ENCODE measurements at places on chromosomes 7 and 10. TPM values are rescaled to one million over a fixed set of nuclear protein-coding genes. Genes with fewer than 3 reads are reported as not detected.

TMEM213 gene
- total RNA-seq = not detected

DNA sequence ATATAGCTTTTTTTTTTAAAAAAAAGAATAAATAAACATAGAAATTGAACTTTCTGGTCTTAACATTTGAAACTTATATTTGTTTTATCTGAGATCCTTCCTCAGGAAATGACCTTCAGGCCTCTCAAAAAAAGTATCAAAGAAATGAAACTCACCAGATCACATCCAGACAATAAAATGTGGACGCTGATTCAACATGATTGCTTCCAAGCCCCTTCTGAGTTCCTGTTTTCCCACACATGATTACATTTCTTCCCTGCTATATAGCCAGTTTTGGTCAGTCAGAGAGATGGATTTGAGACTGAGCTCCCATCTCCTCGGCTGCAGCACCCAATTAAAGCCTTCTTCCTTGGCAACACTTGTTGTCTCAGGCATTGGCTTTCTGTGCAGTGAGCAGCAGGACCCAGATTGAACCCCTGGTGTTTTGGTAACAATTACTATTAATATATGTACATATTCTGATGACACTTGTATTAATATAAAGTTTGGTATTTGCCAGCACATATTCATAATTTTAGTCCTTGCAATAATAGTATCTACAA, 21.8 kb upstream of the SVIL start:
- no peak for DNase-seq

TMEM229A gene
- total RNA-seq = not detected

CDH23 gene
- total RNA-seq = 0.55 TPM

GPR141 gene
- total RNA-seq = not detected

- no peak for DNase-seq
Observed at GRCh38 chr7:12111422-12112405, 99.4 kb upstream of the TMEM106B start.

TMEM196 gene
- not detected for total RNA-seq
